ENCODE measurements at places on chromosomes 4 and X.

GRCh38 chr4:141645611-141646340 is 9.4 kb downstream of the IL15 start:
- no peak for DNase-seq

DNA sequence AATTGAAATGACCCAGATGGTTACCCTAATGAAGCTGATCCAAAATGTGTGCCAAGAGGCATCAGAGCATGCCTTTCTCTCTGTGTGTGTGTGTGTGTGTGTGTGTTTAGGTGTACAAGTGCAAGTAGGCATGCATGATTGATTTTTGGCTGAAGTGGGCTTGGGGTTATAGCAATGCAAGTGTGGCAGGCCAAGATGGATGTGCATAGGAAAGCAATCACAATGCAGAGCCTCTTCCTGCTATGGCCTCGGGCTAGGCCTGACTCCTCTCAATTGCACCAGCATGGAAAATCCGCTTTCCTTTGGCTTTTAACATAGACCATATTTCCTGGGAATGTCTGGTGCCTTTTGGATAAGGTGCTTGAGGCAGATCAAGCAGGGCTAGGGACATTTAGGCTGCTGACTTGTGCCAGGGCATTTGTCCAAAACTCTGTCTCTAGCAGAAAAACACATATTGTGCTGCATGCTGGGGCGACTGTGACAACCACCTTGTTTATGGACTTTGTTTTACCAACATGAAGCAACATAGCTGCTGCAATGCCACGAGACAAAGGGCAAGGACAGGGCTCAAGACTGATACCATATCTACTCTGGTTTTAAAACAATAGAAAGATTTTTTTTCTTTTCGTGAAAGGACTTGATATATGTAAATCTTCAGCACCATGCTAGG is 395.7 kb downstream of the RAPGEF2 start:
- no peak for DNase-seq

DNA sequence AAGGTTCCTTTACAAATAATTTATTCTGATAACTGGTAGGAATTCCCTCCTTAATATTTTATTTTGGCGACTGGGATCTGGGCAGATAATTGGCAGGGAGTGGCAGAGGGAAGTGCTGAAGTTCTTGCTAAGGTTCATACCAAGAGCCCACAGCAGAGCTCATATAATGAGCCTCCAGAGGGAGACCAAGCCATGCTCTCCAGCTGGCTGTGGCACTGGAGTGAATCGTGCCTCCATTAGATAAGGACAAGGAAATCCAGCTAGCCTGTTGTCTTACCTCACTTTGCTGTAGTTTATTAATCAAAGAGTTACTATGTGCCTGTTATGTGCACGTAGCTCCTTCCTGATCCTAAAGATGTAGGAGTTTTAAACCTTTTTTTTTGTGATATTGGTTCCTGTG is 1.3 kb downstream of the ASB12 start:
- no peak for DNase-seq

DNA sequence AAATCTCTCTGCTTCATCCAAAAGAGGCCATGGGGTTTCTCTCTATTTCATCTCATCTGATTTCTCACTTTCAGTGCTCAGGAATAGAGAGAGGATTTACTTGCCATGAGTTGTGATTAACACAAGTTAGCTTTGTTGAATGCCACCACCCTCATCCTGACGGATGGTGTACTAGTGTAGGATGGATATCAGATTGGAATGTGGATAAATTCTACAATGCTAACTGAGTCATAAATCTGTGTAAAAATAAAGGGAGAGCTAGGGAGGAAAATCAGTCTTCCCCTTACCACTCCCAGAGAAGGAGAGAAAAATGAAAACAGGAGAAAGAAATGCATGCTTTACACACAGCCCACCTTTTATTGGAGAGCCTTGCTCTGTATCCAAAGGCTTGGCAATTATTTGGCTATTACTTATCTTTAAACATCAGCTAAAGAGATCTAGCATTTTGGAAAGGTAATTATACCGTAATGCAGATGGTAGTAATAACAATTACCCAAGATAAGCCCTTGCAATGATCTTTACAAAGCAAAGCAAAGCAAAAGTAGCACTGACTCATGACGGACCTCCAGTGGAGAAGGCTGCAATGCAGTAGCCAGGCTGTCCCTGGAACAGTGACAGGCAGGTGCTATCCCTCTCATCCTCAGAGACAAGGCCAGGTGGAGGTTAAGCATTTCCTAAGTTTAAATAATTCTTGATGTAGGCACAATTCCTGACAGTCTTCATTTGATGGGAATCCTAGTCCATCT is 306.3 kb upstream of the PPARGC1A start:
- no peak for DNase-seq

DNA sequence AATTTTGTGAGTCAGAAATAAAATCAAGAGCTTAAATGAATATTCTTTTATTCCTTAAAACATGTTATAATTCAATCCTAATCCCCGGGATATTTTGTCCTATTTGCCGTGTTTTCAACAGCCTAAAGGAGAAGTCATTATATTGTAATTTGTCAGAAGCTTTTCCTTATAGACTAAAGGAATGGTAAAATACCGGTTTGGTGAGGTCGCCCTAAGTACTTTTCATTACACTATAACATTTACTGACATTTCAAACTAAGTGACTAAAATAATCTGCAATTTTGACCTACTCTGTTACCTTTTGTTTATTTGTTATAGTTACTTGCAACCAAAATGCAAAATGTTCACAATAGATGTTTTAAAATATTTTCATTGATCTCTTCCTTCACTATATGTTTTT is 8.8 kb downstream of the DCLK2 start:
- DNase-seq = no peak

- no peak for DNase-seq
Observed at GRCh38 chrX:8179656-8180055, 8.6 kb upstream of the VCX2 start.

DNA sequence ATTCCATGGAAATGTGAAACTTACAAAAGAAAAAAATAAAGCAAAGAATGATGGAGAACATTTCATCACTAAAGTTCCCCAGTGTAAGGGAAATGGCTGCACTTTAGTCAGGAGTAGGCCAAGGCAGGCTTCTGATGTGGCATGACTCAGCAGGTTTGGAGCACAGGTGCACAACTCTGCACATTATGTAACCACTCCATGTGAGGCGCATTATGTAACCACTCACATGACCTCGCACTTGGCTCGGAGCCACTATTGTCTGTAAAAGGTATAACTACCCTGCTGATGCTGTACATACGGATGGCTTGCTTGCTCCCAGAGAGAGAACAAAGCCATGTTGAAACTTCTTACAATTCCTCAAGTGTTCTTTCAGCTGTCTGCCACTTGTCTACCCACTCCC is 727.6 kb downstream of the TRAM1L1 start:
- no peak for DNase-seq

DNA sequence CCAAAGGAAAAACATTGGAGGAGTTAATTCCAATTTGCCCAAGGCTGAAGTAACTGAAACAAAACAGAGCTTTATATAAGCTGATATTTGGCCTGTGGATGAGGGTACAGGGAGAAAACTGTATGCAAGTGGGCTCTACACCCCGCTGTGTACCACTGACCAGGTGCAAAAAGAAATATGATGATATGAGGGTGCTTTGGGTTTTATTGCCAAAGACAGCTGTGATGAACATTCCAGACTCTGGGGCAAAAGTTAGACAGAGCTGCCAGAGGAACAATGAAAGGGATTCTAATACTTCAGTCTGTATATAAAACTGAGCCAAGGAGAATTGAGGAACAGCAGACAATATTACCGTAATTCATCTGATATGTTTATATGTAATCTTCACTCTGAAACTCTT is 117.4 kb downstream of the MID1 start:
- DNase-seq = no peak

GRCh38 chr4:89263265-89263664 is 44.3 kb downstream of the GPRIN3 start:
- no peak for DNase-seq

GRCh38 chr4:140609548-140610425 is 41.0 kb upstream of the UCP1 start:
- DNase-seq = no peak

- no peak for DNase-seq
Observed at GRCh38 chrX:45788941-45789348, 588.3 kb upstream of the DIPK2B start.

- DNase-seq = no peak
Observed at GRCh38 chr4:33924811-33925210, 2319.5 kb downstream of the ARAP2 start.

DNA sequence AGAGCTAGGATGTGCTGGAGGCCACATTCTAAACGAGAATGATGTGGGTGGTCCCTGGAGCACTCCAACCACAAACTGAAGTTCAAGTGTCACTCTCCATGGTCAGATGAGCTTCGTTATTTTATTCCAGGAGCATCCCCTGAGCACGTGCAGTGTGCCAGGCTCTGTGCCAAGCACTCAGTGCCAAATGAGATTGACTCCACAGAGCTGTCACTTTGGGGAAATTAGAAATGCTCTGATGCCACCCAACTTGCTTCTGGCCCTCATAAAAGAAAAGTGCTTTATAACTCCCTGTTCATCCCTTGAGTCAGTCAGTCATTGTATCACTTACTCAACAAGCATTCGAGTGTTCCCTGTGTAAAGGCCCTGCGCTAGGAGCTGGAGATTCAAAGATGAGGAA is 91.2 kb downstream of the RTL5 start:
- no peak for DNase-seq

- DNase-seq = no peak
Observed at GRCh38 chrX:148537556-148538182, 37.3 kb downstream of the AFF2 start.

- no peak for DNase-seq
Observed at GRCh38 chr4:40238008-40238699, 41.3 kb downstream of the RHOH start.

DNA sequence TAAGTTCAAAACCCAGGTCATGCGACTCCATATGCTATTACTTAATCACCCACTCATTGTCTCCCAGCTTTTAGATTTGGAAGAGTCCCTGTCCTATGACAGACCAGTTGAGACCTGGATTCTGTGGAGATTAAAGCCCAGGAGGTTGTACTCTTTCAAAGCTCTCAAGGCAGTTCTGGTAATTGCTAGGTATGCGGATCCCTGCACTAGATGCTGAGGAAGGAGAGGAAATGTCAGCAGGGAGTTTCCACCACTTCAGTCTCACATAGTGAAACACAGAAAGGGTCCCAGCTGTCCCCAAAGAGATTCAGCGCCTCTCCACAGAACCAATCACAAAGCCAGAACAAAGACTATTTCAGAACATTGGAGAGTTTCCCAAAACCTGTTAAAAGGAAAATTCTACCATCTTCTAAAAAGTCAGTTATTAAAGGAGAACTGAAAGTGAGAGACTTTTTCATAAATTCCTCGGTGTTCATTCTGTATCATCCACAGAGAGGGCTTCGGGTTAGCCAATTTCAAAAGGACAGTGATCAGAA is 53.4 kb downstream of the IRF2 start:
- peak; percentile 36 for DNase-seq

- DNase-seq = no peak
Observed at GRCh38 chr4:21753084-21753760, 195.3 kb downstream of the KCNIP4 start.

DNA sequence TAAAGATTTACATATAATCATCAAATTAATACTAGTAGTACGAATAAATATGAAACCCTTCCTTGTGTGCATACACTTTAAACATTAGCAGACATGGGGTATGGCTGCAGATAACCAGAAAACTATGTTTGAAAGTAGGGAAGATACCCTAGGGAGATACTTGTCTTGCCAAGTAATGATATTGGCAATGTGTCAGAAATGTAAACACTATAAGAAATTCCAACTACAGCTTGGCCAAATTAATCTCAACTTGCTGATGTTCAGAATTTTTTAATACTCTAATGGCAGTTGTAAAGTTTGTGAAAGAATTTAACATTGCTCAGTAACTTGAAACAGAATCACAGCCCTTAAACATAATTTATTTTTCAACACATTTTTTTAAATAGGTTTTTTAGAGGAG is 27.4 kb upstream of the HPGD start:
- no peak for DNase-seq

DNA sequence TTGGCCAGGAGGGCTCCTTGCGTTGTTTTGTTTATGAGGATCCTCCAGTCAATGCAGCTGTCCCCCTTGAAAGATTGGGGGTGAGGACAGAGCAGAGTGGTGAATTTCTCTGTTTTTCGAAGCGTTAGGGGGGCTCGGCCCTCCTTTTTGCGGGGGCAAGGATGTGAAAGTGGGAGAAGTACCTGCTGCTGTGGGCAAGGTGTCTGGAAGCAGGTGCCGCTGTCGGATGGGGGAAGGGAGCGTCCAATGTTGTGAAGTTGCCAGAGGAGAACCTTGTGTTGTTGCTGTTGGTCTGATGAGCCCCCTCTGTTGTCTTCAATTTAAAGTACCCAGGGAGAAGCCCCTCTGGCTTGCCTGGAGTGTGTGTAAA is 613 bp downstream of the GLRB start:
- DNase-seq = no peak

GRCh38 chr4:103498161-103499070 is 221.4 kb downstream of the TACR3 start:
- DNase-seq = peak; percentile 14

DNA sequence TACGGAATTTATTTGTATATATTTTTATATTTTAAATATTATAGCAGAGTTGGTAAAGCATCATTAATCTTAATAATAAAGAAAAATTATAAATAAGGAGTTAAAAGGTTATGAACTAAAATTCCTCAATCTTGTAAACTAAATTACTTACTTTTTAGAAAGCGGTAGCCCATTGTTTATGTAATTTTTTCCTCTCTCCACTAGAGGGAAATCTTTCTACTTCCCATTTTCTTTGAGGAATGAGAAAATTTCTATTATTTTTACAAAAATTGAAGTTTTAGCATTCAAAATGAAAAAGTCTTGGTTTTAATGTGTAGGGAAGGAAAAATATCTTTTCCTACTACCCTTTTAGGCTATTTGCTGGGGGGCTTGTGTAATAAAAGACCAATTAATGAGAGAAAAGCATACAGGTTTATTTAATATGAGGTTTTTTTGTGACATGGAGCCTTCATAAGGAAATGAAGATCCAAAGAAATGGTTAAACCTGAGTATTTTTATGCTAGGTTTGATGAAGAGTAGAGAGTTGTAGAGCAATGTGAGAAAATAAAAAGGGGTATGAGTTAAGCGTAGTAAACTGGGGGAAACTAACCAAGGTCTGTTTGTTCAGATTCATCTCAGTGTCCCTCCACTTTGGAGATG is 68.7 kb upstream of the ADAD1 start:
- DNase-seq = no peak

GRCh38 chr4:87026800-87027495 is 92.1 kb downstream of the AFF1 start:
- DNase-seq = no peak

DNA sequence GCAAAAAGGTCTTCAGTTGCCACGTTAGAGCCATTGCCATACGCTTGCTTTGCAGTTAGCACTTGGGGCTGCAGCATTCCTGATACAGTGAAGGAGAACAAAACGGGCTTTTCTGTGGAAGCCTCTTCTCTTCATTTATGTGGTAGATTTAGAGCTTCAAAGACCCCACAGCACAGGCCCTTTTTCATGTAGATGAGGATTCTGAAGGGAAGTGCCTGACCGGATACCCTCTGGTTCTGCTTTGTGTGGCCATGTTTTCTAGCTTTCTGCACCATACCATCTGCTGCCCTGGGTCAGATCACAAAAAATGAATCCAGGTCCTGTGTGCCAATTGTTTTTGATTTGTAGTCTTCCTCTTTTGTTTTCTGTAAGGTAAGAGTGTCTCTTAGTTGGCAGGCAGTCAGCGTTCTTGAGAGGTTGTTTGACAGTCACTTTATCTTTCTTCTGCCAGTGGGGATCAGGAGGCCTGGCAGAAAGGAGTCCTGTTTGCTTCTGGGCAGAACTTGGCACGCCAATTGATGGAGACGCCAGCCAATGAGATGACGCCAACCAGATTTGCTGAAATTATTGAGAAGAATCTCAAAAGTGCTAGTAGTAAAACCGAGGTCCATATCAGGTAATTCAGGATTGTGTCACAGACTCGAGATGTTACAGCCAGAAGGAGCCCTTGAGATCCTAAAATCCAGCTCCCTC is 7.7 kb downstream of the LAP3 start:
- no peak for DNase-seq
